ENCODE measurements at places on chromosomes 7 and 10.

DNA sequence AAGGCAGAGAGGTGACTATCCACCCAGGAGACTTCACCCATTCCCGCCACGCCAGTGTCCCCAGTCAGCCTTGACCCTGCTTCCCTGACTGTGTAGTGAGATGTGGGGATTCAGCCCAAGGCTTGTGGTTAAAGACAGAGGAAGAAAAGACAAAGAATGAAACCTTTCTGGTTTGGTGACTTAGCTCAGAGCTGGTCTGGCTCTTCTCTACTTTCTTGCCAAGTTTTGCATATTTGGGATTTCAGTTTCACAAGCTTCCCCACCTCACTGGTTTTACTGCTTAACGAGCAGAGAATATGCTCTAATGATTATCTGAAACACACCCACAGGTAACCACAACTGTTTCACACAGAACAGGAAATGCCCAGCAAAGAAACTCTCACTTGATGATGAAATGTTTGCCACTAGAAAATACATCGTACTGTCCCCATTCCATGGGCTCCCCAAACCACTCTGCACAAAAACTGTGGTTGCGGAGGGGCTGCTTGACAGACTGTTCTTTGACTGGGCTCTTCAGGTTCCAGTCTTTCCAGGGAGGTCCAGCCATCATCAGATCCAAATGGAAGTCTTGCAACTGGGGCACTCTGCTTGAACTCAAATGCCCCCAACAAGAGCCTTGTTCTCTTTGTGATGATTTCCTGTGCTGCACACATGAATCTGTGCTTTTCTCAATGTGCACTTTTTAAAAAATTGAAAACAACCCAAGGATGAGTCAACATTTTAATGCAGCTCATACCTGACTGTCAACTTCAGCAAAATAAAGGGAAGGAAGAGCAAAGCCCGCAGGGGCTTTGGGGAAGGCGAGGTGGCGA lies 95.5 kb downstream of the CTBP2 start:
- peak; percentile 37 for DNase-seq

DNA sequence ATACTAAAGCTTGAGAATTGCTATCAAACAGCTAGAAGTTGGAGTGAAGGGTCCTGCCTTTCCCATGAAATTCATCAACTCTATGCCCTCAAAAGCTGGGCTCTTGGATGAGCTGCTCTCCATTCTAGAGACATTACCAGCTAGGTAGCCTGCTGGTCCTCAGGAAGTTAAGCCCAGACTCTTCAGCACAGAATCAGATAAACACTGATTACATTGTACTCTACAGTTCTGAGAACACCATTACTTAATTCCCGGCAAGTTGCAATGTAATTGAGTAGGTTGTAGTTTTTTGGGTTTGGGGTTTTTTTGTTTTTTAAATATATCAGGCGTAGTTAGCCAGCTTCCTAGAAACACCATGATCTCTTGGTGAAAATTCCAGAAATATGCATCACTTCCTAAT lies 84.1 kb upstream of the PIK3CG start:
- no peak for DNase-seq

DNA sequence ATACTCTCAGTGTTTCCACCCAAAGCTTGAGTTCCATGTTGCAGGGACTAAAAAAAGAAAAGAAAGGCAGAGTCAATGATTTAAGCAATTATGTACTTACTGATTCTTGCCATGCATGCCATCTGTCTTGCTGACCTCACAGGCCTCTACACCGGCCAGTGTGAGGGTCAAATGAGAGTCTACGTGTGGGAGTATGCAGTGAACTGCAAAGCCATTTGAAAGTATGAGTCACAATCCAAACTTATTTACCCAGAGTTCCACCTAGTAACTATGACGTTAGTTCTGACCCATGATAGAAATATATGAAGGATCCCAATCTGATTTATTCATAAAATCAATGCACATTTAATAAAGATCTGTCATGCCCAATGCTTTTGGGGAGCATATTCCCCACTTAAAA lies 26.5 kb downstream of the PDE1C start:
- no peak for DNase-seq

GRCh38 chr7:109699661-109700060 lies 1130.0 kb downstream of the DNAJB9 start:
- no peak for DNase-seq

GRCh38 chr7:157907091-157907490 lies 570.3 kb downstream of the DNAJB6 start:
- no peak for DNase-seq

GRCh38 chr10:34121125-34121753 lies 693.9 kb downstream of the PARD3 start:
- no peak for DNase-seq

DNA sequence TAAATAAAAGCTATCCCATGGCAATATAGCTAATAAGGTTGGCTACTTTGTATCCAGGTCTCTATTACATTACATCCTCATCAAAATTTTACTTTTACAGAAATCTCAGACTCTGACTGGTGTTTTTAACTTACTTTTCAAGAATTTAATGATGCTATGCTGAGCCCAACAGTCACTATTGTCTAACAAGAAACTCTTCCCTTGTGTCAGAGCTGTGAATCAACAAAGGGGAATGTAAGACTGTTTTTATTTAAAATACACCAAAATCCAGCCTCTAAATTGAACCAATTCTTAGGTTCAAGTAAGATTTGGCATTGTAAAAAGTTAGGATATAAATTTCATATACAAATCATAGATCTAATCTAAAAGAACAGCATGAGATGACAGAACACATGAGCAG lies 7.0 kb downstream of the RTKN2 start:
- no peak for DNase-seq

- no peak for DNase-seq
Observed at GRCh38 chr7:144255471-144255897, 9.1 kb downstream of the OR2A7 start.

DNA sequence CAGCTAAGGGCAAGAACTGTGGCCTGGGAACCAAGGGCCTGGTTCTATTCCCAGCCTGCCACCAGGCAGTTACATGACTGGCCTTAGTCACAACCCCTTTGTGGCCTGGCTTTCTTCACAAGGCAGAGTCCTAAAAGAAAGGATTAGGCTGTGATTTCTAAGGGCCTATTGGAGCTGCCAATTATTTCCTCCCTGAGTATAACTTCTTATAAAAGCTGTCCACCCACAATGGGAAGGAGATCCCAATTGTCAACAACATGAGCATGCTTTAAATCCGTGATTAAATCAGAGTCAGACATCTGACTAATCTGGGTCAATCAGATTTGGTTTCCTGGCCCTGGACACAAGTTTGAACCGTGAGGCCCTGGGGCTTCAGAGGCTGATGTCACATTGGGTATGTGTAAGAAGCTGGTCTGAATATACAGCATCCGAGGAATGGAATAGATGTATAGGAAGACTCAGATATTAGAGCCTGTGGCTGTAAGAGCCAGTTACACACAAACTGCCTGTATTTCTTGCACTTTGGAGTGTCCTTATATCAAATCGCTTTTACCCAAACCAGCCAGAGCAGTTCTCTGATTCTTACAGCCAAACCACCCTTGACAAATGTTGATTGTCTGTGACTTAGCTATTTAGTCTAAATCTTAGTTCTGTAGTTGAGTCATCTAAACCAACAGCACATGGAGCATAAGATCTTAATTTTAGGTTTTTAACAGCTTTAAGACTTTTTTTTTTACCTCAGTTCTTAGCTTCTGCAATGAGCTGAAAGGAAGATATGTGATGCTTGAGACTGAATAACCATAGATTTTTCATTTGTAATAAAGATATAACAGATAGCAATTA lies 61.3 kb downstream of the ABCB4 start:
- no peak for DNase-seq

- DNase-seq, result no peak
Observed at GRCh38 chr10:113788604-113789083, 37.2 kb downstream of the PLEKHS1 start.

DNA sequence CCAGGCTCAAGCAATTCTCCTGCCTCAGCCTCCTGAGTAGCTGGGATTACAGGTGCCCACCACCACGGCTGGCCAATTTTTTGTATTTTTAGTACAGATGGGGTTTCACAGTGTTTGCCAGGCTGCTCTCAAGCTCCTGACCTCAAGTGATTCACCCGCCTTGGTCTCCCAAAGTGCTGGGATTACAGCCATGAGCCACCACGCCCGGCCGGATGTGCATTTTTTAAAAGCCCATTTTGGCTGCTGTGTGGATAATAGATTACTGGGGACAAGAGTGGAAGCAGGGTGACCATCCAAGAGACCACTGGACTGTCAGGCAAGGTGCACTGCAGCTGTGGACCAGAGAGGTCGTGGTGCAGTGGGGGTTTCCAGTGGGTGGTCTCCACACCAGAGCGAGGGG lies 21.4 kb downstream of the HKDC1 start:
- DNase-seq, result no peak

GRCh38 chr10:33819206-33819605 lies 484.7 kb upstream of the NRP1 start:
- DNase-seq, result no peak

DNA sequence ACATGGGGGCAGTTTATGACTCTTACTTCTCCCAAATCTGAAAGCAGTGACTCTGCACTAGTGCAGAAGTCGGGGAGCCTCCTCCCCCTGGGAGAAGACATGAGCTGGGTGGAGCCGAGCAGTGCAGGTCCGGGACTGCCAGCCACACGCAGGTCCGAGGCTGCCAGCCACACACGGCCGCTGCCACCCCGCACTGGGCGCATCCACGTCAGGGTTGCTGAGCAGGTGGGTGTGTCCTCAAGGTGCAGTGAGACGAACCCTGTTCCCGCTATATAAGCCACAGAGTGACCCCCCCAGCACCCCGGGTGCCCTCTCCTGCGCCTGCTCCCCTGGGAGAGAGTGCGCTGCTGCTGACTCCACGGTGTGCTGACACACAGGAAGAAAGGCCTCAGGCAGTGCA lies 430.2 kb downstream of the PTPRN2 start:
- DNase-seq, result no peak

- DNase-seq, result no peak
Observed at GRCh38 chr10:51170518-51171245, 96.4 kb downstream of the PRKG1 start.
